ENCODE measurements at places on chromosomes 6 and 20.

DNA sequence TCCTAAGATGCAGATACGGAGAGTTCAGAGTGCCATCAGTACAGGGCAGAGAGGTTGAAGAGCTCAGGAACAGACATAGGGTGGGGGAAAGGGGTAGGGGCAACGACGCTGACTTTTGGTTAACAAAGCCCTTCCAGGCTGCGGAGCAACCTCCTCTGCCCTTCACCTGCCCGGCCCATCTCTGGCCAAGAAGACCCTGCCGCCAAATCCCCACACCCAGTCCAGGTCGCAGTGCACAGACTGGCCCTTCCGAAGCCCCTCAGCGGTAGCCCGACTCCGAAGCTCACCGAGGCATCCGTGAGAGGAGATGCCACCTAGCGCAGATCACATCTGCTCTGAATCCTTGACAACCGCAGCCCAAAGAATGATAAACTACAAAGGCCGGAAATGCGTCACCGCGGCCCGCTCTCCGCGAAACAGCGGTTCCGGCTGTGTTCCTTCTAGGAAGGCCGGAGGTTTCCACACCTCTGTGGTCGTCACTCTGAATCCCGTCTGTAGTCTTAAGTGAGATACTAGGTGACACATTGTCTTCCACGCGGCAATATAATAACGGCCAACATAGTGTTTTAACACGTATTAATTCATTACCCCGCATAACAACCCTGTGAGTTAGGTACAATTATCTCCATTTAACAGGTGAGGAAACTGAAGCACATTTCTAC, at the start of gene ZSCAN23:
Gene ZSCAN23, minus strand, starts transcription at position 380 of the 662 bp plus-strand sequence. CDS start 7,225 bp downstream, outside the sequence.
- peak; percentile 68 for DNase-seq

- no peak for DNase-seq
These were observed 88.9 kb downstream of the FHL5 start for GRCh38 chr6:96651816-96652215.

DNA sequence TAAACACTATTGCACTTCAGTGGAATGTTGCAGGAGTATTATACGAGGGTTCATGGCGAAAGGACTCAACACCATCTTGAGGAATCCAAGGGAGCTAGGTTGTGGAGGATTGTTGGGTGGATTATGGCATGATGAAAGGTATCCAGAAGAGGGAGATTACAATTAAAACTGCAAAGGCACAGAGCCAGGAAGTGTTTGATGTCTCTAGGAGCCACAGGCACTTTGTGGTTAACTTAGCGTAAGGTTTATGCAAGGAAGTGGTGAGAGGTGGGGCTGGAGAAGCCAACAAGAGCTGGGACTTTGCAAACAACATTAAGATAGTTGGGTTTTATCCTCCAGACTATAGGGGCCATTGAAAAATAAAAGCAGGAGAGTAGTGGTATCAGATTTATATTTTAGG, 86.6 kb upstream of the TPD52L1 start:
- DNase-seq = no peak

DNA sequence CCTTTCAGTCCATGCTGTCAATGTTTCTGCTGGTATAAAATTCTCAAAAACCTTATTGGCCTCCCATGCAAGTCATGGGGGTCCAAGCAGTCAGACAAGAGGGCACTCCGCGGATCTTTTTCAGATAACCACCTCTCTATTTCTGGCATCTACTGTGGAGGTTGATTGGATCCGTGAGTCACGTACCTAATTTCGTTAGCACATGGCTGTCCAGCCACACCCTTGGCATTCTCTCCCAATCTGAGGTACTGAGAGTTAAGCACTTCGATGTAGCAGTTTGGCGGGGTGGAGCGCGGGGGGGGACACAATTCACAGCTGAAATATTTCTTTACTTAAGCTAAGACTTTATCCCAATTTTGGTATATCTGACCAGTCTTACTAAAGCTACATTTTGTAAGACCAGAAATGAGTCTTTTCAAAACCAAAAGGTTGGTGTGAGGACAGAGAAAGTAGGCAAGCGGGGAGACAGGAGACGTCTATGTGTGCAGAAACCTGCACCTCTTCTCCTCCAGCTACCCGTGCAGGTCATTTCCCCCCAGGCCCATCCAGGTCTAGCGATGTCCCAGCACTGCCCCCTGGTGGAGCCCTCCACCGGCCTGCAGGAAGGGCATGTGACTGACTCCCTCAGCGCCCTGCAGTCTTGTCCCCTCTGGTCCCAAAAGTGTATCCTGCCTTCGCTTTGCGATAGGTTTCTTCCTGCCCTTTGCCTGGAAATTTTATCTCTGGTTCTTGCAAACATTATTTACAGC, 113.1 kb downstream of the ADAT2 start:
- DNase-seq = peak; percentile 13

Measured in stimulated activated CD8-positive, alpha-beta memory T cell treated with anti-CD3 and anti-CD28 coated beads, Interleukin-15, amount 100 ng/mL, for 1 hour (primary cell).